GM18507 (cell line): ENCODE measurements at places on chromosomes 2 and 18.

DNA sequence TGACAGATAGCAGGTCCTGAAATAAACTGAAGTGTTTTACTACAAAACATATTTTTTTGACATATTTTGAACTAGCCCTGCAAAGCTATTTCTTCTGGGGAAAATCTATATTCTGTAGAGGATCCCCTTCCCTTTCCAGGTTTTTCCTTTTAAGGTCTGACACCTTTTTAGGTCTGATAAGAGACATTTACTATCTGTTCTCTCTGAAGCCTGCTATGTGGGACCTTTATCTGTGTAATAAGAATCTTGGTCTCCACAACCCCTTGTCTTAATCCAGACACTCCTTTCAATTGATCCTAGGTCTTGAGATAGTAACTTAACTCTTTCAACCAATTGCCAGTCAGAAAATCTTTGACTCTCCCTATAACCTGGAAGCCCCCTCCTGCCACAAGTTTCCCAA lies 5.5 kb upstream of the PDK1 start:
- no peak for DNase-seq

- DNase-seq = no peak
Measured at GRCh38 chr2:190407246-190407661, 901 bp upstream of the MFSD6 start.

GRCh38 chr2:224126440-224126839 lies 87.4 kb upstream of the SERPINE2 start:
- DNase-seq = no peak

DNA sequence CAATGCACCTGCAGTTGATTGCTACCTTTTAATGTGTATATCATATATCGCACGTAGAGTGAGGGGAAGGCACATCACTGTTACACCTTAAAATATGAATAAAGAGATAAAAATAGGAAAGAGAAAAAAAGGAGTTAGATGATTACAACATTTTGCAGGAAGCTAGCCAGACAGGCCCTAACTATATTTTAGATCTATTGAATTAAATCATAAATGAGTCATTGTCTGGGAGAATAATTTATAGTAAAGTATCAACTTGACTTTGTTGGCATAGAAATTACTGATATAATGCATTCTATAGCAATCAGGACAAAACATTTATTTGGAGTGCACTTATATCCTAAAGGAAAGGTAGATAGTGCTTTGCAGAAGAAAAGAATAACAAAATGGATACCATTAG lies 384.9 kb upstream of the NXPH2 start:
- no peak for DNase-seq

GRCh38 chr18:52948868-52949444 lies 609.0 kb downstream of the DCC start:
- no peak for DNase-seq

GRCh38 chr2:237744613-237745249 lies 53.8 kb upstream of the RBM44 start:
- DNase-seq = peak; percentile 66

GRCh38 chr2:153990771-153991170 lies 119.0 kb downstream of the GALNT13 start:
- DNase-seq = no peak

DNA sequence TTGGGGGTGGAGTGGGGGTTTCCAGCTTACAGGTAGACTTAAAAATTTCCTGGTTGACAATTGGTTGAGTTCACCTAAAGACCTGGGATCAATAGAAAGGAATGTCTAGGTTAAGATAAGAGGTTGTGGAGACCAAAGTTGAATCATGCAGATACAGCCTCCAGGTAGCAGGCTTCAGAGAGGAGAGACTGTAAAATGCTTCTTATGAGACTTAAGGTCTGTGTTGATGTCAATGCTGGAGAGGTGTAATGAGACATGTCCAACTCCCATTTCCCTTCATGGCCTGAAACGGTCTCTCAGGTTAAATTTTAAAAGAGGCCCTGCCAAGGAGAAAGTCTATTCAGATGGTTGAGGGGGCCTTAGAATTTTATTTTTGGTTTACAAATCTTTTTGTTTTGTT lies 38.5 kb upstream of the RND3 start:
- DNase-seq = no peak

GRCh38 chr2:192005211-192005610 lies 158.3 kb upstream of the CAVIN2 start:
- DNase-seq = no peak

DNA sequence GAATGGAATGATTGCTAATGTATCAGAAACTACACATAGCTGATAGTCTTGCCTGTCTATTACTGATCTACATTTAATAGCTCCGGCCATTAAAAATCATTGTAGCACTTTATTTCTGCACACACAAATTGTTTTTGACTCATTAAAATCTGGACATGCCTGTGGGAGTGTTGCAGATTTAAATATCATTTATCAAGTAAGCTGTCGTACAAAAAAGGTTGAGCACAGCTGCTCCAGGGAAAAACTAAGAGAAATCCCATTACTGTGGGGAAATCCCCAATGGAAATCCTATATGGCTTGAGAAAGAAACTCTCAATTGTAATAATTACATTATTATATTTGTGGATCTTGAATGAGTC lies 99.6 kb upstream of the CERS6 start:
- no peak for DNase-seq

DNA sequence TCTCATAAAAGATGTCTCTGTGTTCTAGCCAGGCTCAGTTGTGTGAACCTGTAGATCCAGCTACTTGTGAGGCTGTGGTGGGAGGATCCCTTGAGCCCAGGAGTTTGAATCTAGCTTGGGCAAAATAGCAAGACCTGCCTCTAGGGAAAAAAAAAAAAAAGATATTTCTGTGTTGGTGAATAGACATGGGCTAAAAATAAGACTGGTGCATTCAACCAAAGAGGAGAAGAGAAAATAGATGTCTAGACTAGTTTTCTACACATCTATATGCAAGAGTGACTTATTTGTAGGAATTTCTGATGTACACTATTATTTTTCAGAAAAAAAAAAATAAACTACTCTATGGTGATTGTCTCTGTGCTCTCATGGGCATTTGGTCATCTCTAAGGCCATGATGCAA lies 555.1 kb downstream of the BCL11A start:
- no peak for DNase-seq

DNA sequence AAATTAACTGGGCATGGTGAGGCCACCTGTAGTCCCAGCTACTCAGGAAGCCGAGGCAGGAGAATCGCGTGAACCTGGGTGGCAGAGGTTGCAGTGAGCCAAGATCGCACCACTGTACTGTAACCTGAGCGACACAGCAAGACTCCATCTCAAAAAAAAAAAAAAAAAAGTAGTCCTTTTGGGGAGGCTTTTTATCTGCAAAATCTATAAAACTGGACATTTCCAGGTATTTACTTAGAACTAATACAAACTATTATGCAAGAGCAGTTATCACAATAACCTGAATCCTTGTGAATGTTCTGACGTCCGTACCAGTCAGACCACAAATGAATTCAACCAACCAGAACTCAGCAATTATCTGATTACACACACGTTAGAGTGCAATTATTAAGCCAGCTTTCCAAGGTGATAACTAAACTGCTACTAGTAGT lies 8.8 kb upstream of the RAPH1 start:
- DNase-seq = no peak

- DNase-seq = no peak
Measured at GRCh38 chr2:228956701-228957474, 314.2 kb downstream of the PID1 start.

DNA sequence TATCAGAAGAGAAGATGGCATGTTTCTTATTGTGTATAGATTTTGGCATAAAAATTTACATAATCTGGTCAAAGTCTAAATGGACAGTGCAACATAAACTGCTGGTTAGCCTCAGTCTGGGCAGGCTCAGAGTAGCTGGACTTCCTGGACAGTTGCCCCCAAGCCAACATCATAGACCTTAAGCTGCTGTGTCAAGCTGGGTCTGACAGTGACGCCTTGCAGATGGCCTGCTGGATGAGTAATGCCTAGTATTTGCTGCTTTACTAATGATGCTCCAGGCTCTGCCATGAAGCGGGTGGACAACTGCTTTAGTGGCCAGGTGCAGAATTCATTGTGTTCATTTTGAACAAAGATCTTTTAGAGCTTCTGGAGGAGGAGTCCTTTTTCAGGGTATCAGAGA lies 603.7 kb upstream of the ZEB2 start:
- no peak for DNase-seq

GRCh38 chr2:178296394-178297090 lies 102.2 kb downstream of the OSBPL6 start:
- DNase-seq = no peak

DNA sequence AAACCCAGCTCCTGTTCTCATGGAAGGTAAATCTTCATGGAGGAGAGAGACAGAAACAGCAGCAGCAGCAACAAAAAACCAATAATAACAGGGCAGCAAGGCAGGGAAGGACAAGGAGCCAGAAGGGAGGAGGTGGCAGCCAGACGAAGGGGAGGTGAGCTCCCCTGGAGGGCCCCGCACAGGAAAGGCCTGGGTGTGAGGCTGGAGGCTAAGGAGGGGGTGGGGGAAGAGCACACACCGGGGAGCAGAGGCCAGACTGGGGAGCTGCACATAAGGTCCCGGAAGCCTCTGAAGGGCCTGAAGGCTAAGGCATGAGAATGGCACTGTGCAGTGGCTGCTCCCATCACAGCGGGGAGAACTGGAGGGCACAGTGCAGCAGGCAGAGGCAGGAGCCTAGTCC lies 94.8 kb upstream of the SMAD7 start:
- no peak for DNase-seq

- no peak for DNase-seq
Measured at GRCh38 chr2:144429396-144430112, 90.4 kb downstream of the ZEB2 start.

DNA sequence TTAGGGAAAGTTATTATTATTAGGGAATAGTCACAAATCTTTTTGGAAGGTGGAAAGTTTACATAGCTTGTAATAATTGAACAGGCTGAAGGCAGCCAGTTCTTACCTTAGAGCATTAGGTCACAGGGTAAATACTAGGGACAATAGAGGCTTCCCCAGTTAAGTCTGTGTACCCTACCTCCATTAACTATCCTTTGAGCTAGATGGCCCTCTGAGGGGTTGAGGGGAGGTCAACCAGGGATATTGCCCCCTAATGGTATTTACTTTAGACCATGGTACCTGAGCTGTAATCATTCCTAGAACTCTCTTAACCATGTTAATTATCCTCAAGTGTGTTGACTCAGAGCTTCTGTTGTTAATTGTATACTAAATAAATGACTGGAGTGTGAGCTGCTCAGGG lies 120.5 kb upstream of the SCN7A start:
- no peak for DNase-seq
